ENCODE measurements at places on chromosomes 2 and 18.

DNA sequence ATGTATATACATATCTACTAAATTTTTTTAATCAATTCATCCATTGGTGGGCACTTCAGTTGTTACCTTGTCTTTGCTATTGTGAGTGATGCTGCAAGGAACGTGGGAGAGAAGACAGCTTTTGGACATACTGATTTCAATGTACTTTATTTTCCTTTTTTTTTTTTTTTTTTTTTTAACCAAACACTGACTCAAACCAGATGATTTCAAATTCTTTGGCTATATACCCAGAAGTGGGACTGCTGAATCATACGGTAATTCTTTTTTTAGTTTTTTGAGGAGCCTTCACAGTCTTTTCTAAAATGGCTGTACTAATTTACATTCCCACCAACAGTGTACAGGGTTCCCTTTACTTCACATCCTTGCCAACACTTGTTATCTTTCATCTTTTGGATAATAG, 204.7 kb downstream of the INSIG2 start:
- no peak for DNase-seq

GRCh38 chr2:74515981-74516633, 1.9 kb downstream of the TLX2 start:
- DNase-seq, result no peak

DNA sequence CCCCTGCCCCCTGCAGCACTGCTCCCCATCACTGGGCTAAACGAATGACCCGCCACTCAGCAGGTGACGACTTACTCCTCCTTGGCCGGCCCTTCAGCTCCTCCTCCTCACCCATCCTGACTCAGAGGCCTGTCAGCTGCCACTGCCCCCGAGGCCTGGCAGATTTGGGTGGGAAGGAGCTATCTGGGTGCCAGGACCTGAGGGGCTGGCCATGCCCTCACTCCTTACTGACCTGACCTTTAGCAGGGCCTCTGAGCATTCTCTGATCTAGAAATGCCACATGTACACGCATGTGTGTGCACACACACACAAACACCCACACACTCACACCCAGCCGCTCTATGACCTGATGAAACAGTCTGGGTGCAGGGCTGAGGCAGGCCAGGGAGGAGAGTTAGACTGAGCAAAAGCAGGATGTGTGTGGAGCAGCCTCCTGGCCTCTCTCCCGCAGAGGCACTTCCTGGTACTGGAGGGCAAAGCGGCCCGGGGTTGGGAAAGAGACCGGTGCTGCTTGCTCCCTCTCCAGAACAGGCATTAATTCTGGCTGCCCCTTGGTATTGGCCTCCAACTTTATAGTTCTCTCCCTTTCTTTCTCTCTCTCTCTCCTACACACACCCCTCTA, 68.0 kb downstream of the ZFP36L2 start:
- peak; percentile 31 for DNase-seq

- peak; percentile 34 for DNase-seq
Measured at GRCh38 chr2:85266146-85267041, 61.4 kb downstream of the TGOLN2 start.

DNA sequence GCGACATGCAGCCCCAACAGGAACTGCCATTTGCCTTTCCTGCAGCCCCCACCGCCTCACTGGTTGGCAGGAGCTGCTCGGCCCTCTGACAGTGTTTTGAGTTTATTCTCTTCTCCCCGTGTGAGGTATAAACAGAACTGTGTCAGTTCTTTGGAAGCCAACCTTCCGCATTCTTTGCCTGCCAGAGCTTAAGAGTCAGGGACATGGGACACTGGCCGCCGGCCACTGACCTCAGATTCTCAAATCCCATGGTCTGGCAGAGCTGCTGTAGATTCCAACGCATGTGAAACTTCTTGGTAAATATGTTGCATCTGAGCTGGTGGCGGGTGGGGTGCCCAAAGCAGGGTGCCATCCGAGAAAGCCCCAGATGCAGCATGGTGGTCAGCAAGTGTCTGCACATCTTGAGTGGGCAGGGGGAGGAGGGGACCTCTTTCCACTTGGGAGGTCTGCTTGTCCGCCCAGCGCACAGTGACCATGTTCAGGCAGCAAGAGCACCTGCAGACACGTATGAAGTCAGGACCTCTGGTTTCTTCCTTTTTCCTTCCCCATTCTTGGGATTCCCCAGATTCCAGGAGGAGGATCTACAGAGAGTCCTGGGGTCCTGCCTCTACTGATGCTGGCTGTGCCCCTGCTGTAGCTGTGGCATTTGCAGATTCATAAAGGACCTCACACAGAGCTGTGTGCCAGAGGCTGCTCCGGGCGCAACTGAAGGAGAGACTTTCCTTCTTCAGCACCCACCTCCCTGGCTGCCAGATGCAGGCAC, 23.8 kb downstream of the ASB18 start:
- DNase-seq, result peak; percentile 19

DNA sequence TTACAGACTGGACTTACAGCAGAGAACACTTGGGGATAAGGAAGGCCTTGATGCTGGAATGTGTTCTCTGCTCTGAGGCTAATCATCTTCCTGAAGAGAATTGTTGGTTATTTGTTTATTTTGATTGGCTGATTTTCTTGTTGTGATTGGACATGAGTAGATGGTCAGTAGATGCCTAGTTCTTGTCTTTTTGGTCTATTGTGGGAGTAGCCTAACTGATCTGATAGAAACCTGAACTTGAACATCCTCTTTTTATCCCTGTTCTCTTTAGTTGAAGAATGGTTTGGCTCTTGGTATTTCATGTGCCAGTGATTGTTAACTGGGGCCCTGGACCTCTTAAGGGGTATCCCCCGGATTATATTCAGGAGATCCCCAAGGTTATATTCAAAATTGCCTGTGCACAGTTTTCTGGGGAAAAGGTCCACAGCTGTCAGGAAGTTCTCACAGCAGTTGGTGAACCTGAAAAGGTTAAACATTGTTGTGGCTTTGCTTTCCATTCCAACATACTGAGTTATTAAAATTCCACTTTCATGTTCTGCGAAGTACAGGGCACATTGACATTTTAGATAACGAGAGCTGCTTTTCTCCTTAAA, 13.6 kb downstream of the TWSG1 start:
- DNase-seq, result peak; percentile 18

DNA sequence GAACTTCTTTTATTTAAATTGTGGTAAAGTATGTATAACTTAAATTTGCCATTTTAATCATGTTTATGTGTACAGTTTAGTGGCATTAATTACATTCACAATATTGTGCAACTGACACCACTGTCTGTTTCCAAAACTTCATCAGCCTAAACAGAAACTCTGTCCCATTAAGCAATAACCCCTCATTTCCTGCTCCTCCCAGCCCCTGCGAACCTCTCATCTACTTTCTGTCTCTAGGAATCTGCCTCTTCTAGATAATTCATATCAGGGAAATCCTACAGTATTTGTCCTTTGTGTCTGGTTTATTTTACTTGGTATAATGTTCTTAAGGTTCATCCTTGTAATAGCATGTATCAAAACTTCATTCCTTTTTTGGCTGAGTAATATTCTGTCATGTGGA, 75.1 kb downstream of the BOLA3 start:
- DNase-seq, result no peak

GRCh38 chr2:223801736-223802135, 35.6 kb downstream of the AP1S3 start:
- no peak for DNase-seq

DNA sequence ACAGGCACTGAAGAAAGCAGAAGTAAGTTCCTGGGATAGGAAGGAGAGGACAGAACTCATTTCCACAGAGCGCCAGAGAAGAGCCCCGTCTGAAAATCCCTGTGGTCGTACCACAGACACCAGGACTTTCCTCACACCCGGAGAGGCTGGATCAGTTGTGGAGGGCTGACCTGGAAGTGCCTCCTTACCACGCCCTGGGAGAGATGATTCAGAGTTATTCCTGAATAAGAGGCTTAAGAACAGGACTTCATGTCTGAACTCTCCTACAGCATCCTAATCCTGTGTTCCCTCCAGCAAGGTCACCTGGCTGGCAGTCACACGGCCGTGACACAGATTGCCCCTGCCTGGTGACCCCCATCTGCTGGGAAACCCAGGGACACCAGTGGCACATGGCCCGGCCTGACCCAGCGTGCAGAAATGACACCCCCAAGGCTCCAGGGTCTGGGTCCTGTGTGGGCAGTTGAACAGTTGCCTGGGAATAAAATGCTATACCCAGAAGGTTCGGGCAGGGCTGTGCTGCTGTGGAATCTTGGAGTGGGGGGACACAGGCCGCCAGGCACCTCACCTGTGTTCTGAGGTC, 105.9 kb downstream of the PXDN start:
- DNase-seq, result no peak

DNA sequence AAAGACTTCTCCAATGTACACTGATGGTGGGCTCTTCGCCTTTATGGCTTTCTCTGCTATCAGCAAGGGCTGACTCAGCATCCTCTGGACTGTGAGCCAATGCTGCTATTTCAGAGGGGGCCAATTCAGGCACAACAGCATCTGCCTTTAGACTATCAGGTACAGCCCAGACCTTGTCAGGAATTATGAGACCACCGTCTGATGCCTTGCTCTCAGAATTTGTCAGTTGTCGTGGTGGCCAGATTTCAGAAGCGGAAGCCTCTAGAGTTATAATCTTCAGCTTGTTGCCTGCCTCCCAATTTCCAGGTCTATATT, 92.7 kb downstream of the ALPK2 start:
- no peak for DNase-seq

- peak; percentile 65 for DNase-seq
Measured at GRCh38 chr2:96869822-96870625, at the start of gene SEMA4C. TSS of gene SEMA4C (minus strand) at chr2:96870080. CDS start at chr2:96867886, 2,194 bp downstream.

GRCh38 chr2:220144411-220144810, 517.0 kb downstream of the SLC4A3 start:
- DNase-seq, result no peak

DNA sequence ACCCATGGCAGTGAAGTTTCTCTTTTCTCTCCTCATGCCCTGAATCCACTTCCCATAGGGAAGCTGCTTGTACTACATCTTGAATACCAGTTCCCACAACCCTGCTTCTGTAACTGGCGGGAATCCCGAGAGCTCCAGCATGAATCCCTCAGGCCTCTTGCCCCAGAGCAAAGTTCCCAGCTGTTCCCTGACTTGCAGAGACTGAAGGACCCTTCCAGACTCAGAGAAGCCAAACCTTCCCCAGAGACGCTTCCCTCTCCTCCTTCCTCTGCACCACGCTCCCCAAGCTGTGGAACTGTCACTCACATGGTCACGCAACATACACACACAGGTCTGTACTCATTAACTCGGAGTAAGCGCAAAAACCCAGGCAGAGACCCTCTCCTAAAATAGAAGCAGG, 26.4 kb downstream of the TRAPPC12 start:
- DNase-seq, result no peak

Measured in pons (tissue), 1 donor.